ENCODE measurements at places on chromosomes 16 and 17.

GRCh38 chr17:81428121-81428515 is 32.9 kb downstream of the BAHCC1 start:
- DNase-seq = no peak

DNA sequence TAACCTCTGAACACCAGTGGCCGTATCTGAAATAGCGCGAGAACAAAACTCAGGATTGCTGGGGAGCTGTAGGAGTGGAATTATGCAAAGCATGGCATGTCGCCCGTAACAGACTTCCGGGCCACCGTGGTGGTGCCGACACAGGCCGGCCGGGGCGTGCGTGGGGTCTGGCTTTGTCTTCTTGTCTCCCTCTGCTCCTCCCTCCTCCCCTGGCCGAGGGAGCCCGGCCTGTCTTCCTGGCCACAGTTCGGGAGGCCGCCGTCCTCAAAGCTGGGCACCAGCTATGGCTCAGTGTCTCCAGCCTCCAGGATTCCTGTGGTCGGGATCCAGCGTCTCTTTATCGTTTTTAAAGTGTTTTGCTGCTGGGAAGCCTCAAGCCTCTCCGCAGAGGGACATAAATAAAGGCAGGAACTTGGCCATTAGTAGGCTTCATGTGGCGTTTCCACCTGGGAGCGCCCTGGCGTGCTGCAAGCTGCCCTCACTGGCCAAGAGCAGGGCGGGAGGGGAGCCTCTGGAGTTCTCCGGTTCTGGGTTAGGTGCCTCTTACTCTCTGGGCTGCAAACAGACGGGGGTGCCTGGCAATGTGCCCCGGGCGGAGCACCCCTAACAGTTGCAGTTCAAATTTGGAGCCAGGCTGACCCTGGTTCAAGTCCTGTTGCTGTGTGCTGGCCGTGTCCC is 22.0 kb upstream of the NPTX1 start:
- DNase-seq = no peak

GRCh38 chr16:78684655-78685375 is 585.4 kb downstream of the WWOX start:
- no peak for DNase-seq

DNA sequence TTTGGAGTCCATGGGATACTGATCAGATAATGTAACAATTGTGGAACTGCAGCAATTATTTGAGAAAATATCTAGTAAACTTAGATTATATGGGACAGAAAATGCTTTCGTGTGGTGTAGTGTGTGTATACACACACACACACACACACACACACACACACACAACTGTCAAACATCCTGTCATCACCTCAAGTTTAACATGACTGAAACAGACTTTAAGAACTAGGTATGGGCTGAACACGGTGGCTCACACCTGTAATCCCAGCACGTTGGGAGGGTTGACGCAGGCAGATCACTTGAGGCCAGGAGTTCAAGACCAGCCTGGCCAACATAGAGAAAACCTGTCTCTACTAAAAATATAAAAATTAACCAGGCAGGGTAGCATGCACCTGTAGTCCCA is 544 bp upstream of the EVI2A start:
- peak; percentile 21 for DNase-seq

- DNase-seq = no peak
Measured at GRCh38 chr17:32357615-32358014, 7.7 kb downstream of the ZNF207 start.

GRCh38 chr17:57834146-57834741 is 15.6 kb downstream of the MRPS23 start:
- DNase-seq = no peak

DNA sequence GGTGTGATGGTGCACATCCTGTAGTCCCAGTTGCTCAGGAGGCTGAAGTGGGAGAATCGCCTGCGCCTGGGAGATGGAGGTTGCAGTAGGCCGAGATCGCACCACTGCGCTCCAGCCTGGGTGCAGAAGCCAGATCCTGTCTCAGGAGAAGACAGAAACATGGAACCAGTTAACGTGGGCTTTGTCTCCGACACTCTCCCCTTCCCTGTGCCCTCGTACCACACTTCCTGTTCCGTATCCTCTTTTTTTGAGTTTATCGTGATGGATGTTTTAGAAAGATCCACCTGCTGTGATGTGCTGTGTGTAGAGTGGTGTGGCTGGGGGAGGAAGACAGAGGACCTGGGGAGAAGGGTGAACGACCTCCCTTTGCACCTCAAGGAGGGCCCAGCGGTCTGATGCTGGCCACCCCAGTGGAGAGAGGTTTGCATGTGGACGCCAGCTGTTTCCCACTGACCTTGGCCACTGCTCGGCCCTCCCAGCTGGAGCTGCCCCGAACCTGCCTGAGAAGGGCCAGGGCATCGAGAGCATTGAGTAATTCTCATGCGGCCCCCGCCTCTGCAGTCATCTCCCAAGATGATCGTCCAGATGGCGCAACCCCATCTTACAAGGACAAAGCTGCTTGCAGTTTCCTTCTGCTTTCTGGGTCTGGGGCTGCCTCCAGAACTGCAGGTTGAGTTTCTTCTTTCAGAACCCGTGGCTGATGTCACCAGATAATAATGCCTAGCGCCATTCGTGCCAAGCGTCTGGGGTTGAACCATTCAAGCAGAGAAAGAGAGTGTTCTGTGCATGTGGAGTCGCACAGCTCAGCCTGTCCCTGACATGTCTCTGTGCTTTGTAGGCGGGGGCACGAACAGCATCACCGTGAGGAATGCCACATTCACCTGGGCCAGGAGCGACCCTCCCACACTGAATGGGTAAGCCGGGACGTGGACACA is 126.3 kb downstream of the ABCC1 start:
- DNase-seq = no peak

DNA sequence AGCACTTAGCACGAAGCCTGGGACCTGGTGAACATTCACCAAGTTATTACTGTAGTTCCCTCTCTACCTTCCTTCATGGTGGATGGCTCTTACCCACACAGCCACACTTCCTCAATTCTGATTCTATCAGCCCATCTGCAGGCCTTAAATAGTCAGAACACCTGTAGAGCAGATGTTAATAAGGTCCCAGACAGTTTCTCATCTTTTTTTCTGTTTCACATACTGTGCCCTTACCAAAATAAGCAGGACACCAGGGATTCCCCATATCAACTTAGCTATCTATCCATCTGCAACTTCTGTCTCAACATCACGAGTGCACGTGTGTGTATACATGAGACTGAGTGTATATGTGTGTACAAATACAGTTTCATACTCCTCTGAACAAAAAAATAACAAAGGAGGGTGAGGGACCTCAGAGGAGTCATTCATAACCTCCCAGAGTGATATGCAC is 2.8 kb downstream of the RECQL5 start:
- DNase-seq = no peak

GRCh38 chr16:4339909-4340308 is 11.2 kb downstream of the PAM16 start:
- DNase-seq = no peak

- DNase-seq = no peak
Measured at GRCh38 chr16:5918567-5919130, 821.1 kb upstream of the EEF2KMT start.

GRCh38 chr17:36691606-36692005 is 90.2 kb downstream of the MRM1 start:
- no peak for DNase-seq

- DNase-seq = no peak
Measured at GRCh38 chr16:88287219-88287618, 95.5 kb upstream of the ZNF469 start.

DNA sequence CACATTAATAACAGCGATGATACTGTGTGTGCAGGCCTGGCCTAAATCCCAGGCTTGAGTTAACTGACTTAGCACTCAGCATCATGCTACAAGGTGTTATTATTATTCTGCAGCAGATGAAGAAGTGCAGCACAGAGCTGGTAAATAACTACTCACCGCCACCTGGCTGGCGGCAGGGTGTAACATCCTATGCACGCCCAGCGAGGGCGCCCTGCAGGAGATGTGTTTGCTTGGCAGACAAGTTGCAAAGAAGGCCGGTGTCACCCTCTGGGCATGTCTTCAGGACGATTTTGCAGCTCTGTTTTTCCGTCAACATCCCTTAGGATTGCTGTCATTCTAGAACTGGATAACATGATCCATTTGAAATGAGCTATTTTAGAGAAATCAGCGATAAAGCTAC is 30.1 kb downstream of the DNAH9 start:
- DNase-seq = no peak

DNA sequence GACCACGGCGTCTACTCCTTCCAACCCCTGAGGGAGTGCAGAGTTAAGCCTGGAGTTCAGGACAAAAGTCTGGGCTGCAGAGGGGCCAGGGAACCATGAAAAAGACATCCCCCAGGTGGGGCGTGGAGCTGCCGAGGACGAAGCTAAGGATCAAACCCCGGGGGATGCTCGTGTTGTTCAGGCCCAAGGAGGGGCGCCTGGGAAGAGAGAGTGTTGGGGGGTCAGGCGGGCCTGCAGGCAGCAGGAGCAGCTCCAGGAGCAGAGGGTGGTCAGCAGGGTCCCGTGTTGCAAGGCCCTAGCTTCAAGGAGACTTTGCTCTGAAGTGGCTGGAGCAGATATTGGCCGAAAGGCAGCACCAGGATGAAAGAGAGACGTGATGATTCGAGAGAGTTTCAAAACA is 26.7 kb downstream of the NECAB2 start:
- DNase-seq = no peak

DNA sequence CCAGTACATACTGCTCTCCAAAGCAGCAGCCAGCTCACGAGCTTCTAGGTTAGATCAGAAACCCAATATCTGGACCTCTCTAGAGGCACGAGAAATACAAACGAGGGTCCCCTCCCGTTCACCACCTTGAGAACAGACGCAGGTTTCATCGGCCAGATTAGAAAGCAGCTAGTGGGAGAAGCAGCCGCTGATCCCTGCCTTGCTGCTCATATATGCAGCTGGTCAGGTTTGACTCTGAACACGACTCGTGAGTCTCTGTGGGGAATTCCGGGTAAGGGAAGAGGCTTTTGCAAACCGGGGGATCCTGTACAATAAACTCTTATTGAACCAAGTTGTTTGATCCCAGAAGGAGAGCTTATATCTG is 1.6 kb downstream of the VAT1L start:
- no peak for DNase-seq

DNA sequence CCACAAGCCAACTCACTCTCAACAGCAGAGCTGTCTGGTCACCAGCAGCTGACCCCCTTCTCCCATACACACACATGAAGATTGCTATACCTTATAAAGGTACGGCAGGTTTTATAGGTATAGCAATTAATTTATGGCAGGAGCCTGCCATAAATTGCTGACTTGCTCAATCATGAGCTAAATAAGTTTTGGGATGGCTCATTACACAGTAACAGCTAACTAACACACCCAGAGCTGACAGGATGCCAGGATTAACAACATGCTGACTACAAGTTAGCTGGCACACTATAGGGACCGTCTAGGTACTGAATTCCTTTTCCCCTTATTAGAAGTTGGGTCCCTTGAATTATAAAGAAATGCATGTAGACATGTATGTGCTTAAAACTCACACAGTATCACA is 150.3 kb upstream of the KCNJ18 start:
- no peak for DNase-seq

GRCh38 chr16:24516900-24517669 is 22.3 kb upstream of the RBBP6 start:
- DNase-seq = peak; percentile 35

GRCh38 chr16:17723531-17724134 is 252.9 kb upstream of the XYLT1 start:
- no peak for DNase-seq

- DNase-seq = no peak
Measured at GRCh38 chr16:88529596-88529995, 40.6 kb upstream of the ZC3H18 start.

GRCh38 chr16:48541108-48541786 is 68.7 kb downstream of the N4BP1 start:
- no peak for DNase-seq

- no peak for DNase-seq
Measured at GRCh38 chr17:73420897-73421296, 109.1 kb upstream of the CDC42EP4 start.

DNA sequence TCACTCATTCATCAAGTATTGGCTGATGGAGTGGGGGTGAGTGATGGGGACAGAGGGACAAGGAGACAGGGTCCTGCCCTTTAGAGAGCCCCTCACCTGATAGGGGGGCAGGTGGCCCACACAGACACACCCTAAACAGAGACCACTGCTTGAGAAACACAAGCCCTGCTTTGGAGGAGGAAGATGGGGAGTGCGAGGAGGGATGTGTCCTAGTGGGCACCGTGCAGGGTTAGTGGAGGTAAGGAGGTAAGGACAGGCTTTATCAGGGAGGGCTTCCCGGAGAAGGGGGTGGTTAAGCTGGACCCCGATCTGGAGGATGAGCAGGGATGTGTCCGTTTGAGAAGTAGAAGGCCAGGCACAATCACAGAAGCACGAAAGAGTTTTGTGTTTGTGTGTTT is 8.2 kb upstream of the SMTNL2 start:
- DNase-seq = no peak

DNA sequence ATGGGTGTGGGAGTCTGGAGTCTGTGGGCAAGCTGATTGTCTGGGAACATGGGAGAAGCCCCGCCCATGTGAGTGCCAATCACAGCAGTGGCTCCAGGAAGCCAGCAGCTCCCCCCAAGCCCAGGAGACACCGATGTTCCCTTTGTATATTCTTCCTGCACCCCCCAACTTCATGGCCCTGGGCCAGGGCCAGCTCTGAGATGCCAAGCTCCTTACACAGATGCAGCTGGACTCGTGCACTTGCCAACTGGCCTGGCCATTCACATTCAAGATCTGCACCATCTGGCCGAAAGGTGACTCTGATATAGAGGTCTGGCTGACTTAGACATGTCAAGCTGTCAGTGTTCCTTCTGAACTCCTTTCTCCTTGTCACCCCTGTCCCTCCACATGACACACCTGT is 50.5 kb downstream of the CACNG5 start:
- DNase-seq = no peak

DNA sequence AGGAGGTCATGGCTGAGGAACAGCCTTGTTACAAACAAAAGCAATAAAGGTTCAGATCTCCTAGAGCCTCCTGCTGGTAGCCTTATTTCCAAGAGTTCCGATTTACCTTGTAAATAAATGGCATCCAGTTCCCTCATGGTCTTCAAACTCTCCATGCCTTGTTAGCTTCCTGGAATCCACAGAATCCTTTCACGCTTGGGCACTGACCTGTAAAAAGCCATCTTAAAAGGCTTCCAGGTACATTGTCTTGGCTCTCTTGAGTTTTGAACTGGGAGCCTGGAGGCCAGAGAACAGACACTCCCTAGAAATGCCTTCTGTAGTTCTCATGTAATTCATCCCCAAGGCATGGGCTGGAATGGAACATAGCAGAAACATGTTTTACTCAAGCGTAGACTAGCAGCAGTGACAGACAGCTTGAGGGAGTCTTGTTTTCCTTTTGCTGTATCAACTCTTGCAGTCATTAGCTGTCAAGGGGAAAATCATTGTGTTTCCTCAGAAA is 207.9 kb downstream of the SNX29 start:
- no peak for DNase-seq

GRCh38 chr16:51896013-51896412 is 650.9 kb downstream of the TOX3 start:
- no peak for DNase-seq
